ENCODE measurements at places on chromosomes 12 and 14.

- DNase-seq = no peak
These were observed 26.8 kb downstream of the IFT43 start for GRCh38 chr14:76012354-76012753.

- DNase-seq = no peak
These were observed 251.2 kb downstream of the SYT1 start for GRCh38 chr12:79115743-79116142.

- no peak for DNase-seq
These were observed 247.9 kb upstream of the ARHGAP5 start for GRCh38 chr14:31828946-31829868.

- DNase-seq = no peak
These were observed 41.0 kb upstream of the PLEKHG3 start for GRCh38 chr14:64663174-64663573.

DNA sequence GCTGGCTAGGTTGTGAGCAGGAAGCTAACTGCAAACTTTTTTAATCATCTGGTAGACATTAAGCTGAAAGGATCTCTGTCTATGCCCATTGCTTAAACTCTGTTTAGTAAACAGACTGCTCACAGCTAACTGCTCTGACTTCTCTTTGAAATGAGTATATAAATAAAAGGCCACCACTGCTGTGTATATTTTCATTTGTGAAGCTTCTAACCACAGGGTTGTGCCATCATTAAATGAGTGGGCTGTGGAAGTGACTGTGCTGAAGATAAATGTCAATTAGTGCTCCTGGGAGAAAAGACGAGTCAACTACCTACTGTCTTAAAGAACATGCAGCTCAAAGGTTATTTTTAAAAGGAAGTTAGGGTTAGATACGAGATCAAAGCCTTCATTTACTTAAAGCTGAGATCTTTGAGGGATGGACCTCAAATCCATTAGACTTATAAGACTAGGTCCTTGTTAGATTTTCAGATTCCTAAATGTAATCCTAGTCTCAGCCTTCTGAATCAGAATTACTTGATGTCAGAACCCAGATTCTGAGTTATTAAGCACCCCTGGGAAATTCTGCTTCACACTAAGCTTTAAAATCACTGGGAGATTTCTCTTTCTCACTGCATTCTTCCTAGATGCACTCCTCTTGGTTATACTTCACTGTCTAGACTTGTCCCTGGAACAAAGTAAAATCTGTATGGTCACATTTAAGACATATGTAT, 213.1 kb upstream of the FLRT2 start:
- DNase-seq = no peak

- DNase-seq = no peak
These were observed 67.2 kb upstream of the FAM181A start for GRCh38 chr14:93859957-93860356.

DNA sequence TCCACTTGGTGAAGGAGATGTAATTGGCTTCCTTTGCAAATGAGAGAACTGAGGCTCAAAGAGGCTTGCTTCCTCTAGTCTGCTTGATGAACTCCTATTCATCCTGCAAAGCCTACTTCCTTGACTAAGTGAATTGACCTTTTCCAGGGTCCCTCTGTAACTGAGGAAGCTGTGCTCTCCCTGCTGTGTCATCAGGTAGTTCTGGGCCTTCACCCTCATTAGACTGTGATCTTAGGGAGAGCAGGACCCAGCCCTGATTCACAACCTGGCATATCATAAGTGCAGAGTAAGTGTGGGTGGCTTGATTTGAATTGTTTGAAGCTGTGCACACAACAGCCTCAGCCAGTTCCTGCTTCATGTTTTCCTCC, 16.3 kb downstream of the ASB2 start:
- no peak for DNase-seq

DNA sequence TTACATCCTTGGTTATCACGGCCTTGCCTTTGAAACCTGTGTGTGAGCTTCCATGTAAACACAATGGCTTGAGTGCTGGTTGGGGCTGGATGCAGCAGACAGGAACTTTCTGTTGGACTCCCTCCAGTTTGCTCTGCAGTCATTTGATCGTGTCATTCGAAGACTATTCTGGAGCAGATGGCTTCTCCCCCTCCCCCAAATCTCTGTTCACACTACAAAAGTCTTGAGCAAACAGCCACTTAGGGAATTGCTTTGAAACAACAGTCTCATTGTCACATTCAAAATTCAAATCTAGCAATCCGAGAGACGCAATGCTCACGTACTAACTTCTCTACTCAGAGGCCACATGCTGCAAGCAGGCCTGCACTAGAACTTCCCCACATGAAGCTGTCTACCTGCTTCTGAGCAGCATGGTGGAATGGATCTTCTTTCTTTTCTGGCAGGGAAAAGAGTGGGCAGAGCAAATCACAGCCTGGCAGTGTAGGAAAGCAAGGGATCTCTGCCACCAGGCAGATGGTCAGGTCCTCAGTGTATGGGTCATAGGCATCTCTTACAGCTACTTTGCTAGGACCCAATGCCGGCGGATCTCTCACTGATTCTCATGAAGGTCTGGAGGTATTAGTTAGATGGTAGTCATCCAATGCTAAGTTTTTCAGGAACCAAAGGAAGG, 214.2 kb downstream of the PPM1H start:
- DNase-seq = no peak

DNA sequence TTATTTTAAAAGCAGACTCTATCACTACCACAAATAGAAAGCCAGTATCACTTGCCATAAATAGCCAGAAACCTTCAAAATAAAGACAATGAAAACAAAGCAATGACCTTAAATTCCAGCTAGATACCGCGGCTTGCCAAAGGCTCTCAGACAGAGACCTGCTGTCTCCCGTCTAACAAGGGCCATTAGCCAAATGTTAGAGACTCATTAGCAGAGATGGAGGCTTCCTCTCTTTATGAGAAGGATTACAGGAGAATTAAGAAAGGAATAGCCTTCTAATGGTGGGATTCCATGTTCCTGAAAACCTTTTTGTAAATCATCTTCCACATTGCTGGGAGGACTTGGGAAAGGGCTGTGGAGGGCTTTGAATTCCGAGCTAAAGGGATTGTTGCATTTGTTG, 206.7 kb downstream of the AACS start:
- DNase-seq = no peak
